Stimulated activated CD4-positive, alpha-beta T cell treated with anti-CD3 and anti-CD28 coated beads, Interleukin-1b, Interleukin-23, amount 100 ng/mL, for 1 hour (primary cell): ENCODE measurements at places on chromosomes 5 and 9.

GRCh38 chr9:111412280-111412679 is 71.9 kb downstream of the ECPAS start:
- DNase-seq, result no peak

- no peak for DNase-seq
These were observed 117.5 kb downstream of the SLC1A3 start for GRCh38 chr5:36723912-36724311.

GRCh38 chr5:121108725-121109124 is 644.6 kb downstream of the PRR16 start:
- no peak for DNase-seq

DNA sequence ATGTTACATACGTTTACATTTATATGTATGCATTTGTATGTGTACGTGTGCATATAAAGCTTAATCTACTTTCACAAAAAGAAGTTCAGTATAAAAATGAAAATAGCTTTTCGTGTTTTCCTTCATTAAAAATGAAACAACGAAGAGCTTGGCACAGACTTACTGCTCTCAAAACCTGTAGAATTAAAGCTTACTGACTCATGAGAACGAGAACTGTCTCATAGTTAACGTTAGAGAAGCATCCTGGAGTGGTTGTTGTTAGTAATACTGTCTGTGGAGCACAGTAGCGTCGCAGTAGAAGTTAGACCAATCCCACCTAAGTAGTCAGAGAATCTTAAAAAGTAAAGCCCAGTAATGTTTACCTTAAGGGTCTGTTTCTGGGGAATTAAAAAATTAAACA is 1.3 kb downstream of the MAT2B start:
- no peak for DNase-seq

DNA sequence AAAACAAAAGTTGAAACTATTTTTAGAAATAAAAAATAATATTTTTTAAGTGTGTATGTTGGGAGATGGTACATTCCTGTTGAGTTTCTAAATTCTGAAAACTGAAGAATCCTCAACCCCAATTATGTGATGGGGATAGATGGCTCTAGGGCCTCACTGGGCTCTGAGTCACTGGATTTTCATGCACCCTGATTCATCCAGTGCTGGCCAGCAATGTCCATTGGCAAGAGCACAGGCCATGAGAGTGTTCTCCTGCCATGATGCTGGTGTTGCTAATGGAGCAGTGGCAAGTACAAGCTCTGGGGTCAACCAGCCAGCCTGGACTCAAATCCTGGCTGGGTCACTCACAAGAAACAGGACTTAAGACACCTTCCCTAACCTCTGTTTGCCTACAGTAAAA is 23.3 kb downstream of the SMIM23 start:
- DNase-seq, result no peak

GRCh38 chr5:177366528-177367322 is 9.0 kb downstream of the RGS14 start:
- DNase-seq, result no peak

DNA sequence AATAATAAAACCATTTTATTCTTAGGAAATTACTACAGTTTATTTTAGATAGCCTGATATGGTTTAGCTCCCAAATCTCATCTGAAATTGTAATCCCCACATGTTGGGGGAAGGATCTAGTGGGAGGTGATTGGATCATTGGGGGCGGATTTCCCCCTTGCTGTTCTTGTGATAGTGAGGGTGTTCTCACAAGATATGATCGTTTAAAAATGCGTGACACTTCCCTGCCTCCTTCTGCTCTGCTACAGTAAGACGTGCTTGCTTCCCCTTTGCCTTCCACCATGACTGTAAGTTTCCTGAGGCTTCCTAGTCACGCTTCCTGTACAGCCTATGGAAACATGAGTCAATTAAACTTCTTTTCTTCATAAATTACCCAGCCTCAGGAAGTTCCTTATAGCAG is 122.4 kb upstream of the FGF10 start:
- no peak for DNase-seq

DNA sequence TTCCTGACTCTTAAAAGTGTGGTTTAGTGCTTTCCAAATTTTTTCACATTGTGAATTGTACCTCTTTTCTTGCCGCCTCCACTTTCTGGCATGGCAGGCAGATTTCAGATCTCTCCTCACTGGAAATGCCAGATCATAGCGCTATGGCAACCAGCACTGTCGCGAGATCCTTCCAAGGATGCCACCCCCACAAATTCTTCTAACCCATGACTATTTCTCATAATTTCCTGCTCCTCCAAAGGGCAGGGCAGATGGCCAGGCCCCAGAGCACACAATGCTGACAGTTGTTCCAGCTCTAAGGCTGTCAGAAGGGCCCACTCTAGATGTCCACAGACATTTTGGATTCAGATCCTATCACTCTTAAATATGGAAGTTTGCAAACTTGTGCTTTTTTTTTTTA is 446.2 kb upstream of the RIOK2 start:
- DNase-seq, result no peak

DNA sequence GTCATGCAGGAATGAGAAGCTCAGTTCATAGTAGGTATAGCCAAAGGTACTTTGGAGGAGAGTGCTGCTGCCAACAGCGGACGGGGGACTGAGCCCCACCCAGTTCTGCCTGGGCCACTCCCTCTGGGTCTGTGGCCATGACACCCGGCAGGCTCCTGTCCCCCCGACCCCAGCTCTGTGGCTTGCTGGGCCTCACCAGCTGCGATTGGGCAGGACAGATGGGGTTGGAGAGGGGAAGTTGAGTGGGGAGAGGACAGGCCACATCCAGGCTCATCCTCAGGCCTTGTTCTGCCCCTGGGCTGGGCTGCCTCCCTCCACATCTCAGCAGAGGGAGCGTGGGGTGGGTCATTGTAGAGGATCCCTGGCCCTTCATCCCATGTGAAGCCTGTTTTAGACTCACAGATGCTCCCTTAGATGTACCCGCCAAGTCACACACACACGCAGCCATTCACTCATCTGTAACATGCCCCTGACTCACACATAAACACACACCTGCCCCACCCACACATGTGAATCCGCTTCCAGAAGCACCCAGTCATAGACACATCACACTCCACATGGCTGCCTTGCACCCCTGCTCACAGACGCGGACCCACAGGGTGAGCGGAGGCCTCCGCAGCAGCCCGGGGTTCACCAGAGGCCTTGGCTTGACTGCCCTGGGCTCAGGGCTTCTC is 48.8 kb downstream of the NTNG2 start:
- DNase-seq, result no peak

GRCh38 chr5:55714339-55714738 is 2.2 kb upstream of the SLC38A9 start:
- no peak for DNase-seq

GRCh38 chr9:75903785-75904360 is 13.4 kb downstream of the PCSK5 start:
- DNase-seq, result no peak

DNA sequence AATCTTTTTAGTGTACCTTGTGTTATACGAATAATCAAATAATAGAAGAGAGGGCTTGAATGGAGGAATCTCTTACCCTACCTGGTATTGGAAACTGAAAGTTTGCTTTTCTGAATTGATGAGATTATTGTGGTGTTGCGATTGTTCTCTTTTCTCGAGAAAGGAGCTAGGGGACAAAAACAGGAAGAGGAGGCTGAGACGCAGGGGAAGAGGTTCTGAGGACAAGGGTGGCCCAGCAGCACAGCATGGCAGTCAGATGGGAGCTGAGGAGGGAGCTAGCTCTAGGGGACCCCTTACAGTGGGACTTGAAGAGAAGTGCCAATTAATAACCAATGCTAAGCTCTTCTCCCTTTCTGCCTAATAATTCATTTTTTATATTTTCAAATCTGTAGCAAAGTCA is 183.3 kb upstream of the DMAC1 start:
- DNase-seq, result no peak

DNA sequence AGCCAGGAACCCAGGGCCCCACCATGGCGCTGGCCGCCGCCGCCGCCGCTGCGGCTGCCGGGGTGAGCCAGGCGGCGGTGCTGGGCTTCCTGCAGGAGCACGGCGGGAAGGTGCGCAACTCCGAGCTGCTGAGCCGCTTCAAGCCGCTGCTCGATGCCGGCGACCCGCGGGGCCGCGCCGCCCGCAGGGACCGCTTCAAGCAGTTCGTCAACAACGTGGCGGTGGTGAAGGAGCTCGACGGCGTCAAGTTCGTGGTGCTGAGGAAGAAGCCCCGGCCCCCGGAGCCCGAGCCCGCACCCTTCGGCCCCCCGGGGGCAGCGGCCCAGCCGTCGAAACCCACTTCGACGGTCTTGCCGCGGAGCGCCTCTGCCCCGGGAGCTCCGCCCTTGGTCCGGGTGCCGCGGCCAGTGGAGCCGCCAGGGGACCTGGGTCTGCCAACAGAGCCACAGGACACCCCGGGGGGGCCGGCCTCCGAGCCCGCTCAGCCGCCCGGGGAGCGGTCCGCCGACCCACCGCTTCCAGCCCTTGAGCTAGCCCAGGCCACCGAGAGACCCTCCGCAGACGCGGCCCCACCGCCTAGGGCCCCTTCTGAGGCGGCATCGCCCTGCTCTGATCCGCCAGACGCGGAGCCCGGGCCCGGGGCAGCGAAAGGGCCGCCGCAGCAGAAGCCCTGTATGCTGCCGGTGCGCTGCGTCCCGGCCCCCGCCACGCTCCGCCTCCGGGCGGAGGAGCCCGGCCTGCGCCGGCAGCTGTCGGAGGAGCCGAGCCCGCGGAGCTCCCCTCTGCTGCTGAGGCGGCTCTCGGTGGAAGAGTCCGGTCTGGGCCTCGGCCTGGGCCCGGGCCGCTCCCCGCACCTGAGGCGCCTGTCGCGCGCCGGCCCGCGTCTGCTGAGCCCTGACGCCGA is 749 bp downstream of the SOWAHA start:
- DNase-seq, result no peak

DNA sequence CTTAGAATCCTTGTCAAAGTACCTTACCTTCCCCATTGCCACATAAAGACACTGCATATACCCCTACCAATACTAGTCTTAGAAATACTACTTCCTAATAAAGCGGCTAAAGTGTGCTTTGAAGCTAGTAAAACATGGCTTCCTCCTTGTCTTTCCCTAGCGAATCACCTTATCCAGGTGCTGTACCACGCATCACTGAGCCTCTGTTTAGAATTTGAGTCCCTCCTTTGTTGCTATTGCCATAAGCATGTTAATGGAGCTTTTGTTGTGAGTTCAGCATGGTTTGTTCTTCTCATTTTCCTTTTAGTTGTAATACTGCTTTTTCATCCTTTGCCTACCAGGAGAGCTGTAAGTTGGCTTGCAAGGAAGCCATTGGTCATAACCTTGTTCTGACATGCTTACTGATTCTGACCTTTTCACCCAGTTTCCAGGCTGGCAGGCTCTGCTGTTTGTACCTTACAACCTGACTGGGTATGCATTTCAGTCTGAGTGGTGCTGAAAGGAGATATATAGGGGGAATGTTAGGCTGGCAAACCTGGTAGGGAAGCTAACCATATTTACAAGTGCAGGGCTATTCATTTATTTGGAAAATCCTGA is 49.8 kb downstream of the LMNB1 start:
- no peak for DNase-seq

DNA sequence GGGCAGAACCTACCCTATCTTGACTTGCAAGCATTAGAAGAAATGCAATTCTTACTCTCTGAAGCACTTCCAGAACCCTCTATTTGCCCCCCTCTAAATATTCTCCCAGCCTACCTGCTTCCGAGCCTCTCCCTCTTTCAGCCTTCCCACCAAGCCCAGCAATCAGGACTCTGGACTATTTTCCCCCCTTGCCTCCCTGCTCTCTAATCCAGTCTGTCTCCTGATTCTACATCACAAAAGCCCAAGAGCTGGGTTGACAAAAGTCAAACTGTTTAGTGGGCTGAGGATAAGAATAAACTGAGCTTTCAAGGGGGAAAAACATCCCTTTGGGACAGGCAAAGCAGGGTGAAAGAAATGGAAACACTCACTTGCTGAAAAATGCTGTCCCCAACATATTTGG is 123.2 kb upstream of the KIF2A start:
- no peak for DNase-seq

DNA sequence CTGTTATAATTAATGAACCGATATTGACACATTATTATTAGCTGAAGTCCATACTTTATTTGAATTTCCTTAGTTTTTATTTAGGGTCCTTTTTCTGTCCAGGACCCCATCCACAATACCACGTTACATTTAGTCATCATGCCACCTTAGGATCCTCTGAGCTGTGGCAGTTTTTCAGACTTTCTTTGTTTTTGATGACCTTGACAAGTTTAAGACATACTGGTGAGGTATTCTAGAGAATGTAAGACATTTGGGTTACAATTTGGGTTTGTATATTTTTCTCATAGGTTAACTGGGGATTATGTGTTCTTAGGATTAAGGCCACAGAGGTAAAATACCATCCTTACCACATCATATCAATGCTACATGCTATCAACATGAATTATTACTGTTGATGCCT is 42.7 kb downstream of the KIAA1958 start:
- DNase-seq, result no peak

DNA sequence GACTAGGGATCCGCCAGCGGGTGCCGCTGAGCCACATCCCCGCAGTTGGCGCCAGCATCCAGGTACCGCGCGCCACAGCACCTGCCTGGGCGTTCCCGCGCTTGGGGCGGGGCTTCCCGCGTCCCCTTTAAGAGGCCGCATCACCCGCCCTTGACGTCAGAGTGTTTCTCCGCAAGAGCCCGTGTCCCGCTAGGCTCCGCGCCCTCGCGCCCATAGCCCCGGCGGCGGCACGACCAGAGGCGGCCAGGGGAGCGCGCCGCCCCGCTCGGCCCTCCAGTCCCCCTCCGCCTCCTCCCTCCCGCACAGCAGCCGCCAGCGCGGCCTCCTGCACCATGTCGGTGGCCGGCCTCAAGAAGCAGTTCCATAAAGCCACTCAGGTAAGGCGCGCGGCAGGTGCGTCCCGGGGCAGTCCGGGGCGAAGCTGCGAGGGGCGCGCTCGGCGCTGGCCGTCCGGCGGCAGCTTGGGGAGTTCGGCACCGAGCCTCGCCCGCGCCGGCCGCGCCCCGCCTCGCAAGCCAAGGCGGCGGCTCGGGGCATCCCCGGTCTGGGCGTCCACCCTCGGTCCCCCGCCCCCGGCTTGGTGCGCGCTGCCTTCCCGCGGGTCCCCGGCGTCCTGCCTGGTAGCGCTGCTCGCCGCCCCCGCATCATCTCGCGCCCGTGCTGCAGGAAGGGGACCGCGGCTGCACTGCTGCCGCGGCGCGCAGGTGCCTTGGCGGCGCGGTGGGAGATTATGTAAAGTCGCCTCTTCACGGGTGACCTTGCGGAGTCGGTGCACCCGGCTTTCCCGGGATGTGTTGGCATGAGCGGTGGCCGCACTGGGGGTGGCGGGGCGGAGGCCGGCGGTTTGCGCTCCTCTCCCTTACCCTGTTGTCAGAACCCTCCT is at the start of gene SH3GL2:
Gene SH3GL2 (plus strand): TSS at position 156 of the 883 bp plus-strand sequence.
- no peak for DNase-seq

GRCh38 chr5:79241535-79241979 is 5.6 kb downstream of the JMY start:
- no peak for DNase-seq

DNA sequence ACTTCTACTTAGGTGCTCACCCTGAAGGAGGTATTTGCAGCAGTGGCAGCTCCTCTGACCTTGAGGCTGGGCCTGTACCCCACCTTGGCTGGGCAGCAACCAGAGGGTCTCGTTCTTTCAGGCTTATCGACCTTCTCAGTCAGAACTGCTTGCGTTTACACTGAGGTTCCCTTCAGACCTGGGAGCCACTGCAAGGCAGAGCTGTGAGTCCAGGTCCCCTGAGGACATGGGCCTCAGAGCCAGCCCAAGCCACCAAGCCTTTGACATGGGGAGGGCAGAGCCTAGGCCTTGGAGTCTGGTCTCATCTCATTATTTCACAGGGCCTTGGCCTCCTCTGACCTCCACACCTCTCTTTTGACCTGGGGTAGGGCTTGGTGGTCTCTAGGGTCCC is 13.7 kb downstream of the ACSL6 start:
- DNase-seq, result no peak

- DNase-seq, result no peak
These were observed 3.6 kb downstream of the ITK start for GRCh38 chr5:157184117-157184670.

- DNase-seq, result no peak
These were observed 562.7 kb upstream of the DMAC1 start for GRCh38 chr9:8362250-8362649.
